ENCODE measurements at places on chromosomes 1 and 21.
A peak's percentile ranks its signal among the peaks of the same experiment; 100 is the strongest.

DNA sequence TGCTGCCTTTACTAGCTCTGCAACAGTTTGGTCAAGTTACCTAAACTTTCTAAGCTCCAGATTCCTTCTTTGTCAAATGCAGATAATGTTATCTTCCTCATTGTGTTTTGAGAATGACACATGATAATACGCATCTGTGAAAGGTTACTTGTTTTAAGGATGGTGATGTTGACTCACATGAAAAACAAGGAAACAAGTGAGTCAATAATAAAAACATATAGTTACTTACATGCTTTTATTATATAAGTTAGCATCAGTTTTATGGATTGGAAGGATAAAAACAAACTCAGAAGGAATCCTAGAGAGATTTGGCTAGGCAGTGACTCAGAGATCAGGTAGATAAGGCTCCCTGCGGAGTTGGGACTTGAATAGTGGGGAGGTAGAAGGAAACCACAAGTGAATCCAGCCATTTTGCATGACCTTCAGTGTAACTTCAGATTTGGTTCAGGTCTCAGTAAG, 144.6 kb downstream of the LMO4 start:
- no peak for DNase-seq

GRCh38 chr1:115052454-115053083, 22.9 kb downstream of the TSHB start:
- no peak for DNase-seq

DNA sequence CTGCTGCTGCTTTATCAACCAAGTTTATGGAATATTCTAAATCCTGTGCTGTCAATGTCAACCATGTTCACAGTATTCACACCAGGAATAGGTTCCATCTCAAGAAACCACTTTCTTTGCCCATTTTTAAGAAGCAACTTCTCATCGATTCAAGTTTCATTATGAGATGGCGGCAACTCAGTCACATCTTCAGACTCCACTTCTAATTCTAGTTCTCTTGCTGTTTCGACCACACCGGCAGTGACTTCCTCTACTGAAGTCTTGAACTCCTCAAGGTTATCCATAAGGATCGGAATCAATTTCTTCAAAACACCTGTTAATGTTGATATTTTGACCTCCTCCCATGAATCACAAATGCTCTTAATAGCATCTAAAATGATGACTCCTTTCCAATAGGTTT, 39.7 kb upstream of the IFNLR1 start:
- DNase-seq, result no peak

DNA sequence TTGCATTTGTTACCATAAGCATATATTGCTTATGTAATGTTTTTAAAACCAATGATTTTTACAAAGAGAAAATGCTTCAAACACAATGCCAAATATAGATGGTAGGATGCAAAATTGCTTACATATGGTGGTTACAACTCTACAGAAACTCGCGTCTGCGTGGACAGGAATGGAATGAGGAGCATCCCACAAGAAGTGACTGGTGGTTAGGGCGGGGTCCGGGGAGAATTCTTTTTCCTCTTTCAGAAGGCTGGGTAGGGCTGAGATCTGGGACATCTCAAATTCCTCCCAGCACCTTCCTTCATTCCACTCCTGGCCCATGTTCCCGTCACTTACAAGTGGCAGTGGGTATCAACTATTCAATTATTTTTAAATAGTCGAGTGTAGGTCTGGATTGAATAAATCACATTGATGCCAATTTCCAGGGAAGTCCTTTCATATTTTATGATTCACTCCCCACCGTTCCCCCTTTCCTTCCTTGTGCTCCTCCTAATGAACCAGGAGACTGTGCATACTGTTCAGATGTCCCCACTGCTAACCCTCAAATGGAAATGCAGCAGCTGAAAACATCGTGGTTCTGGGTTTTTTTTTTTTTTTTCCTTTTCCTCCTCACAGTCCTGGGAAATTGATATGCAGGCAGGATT, 174.5 kb upstream of the POU3F1 start:
- DNase-seq, result no peak

DNA sequence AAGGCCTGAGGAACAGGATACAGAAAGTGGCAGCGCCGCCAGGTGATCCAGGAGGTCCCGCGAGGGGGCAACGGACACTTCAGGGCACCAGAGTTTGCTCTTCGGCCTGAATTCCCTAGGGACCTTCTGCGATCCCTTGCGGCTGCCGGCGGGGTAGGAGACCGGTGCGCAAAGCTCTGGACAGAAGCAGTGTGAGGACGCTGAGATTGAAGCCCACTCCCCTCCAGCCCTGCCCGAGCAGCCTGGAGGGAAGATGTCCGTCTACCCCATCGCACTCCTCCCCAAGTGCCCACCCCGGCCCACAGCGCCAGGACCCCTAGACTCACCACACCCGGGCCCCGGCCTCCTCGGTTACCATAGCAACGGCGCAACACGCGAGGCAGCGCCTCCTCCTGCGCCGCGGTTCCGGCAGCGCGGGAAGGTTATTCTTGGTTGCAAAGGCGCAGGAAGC, at the start of gene ANKRD45:
ANKRD45 (minus strand) TSS at position 361 of the 451 bp plus-strand sequence. CDS start 10,433 bp downstream, outside the sequence.
- DNase-seq, result no peak

- no peak for DNase-seq
Measured at GRCh38 chr1:16293538-16293937, 56.6 kb upstream of the CPLANE2 start.

DNA sequence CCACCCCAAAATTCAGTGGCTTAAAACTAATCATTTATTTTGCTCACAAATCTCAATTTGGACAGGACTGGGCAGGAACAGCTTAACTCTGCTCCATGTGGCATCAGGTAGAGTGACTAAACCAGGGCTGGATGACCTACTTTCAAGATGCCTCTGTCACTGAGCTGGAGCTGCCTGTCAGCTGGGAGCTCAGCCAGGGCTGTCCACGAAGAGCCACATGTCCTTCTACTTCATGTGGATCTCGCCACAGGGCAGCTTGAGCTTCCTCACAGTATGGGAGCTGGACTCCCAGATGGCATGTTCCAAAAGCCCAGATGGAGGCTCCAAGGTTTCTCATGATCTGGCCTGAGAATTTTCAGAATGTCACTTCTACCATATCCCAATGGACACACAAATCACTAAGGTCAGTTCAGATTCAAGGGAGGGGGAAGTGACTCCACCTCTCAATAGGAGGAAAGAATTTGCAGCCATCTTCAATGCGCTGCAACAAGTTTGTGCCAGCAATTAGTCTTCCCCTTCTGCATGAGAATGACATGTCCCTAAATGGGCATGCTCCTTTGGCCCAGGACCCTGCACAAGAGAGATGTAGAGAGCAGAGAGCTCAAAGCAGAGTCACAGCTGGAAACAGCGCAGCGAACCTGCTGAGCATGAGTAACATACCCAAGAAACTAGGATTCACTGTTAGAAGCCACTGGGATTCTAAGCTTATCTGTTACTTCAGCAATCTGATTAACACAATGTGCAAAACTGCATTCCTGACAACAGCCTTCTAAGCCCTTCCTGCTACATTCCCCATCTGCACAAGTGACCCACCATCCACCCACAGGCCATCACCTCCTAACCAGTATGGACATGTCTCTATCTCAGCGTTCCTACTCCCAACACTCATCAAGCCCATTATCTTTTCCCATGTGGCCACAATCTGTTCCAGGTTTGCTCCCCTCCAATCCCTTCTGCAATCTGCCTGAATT, 17.0 kb downstream of the HLCS start:
- DNase-seq, result no peak

DNA sequence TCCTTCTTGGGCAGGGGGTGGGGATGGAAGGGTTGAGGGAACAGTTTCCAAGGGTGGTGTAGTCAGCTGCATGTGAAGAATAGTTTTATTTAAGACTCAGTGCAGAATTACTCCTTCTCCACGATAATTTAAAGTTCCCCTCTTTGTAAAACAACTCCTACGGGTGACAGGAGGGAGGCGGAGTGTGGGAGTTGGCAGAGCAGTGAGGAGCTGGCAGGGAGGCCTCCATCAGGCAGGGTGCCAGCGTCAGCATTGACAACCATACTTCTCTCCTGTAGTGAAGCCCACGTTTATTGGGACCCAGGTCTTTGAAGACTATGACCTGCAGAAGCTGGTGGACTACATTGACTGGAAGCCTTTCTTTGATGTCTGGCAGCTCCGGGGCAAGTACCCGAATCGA, 93.8 kb downstream of the MTR start:
- DNase-seq, result no peak

GRCh38 chr1:26744075-26744959, 43.4 kb upstream of the PIGV start:
- DNase-seq, result peak; percentile 91

- DNase-seq, result no peak
Measured at GRCh38 chr1:88873737-88874349, 17.5 kb downstream of the GTF2B start.

- DNase-seq, result no peak
Measured at GRCh38 chr21:43717166-43717853, 1.6 kb upstream of the PDXK start.

DNA sequence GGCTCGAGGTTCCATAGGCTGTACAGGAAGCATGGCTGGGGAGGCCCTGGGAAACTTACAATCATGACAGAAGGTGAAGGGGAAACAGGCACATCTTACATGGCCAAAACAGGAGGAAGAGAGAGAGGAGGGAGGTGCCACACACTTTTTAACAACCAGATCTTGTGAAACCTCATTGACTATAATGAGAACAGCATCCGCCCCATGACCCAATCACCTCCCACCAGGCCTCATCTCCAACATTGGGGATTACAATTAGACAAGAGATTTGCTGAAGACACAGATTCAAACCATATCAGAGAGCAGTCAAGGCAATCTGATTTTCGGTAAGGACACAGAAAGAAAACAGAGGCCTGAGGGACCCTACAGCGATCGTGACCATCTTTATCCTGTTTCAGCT, 41.7 kb downstream of the TNFRSF9 start:
- DNase-seq, result no peak

DNA sequence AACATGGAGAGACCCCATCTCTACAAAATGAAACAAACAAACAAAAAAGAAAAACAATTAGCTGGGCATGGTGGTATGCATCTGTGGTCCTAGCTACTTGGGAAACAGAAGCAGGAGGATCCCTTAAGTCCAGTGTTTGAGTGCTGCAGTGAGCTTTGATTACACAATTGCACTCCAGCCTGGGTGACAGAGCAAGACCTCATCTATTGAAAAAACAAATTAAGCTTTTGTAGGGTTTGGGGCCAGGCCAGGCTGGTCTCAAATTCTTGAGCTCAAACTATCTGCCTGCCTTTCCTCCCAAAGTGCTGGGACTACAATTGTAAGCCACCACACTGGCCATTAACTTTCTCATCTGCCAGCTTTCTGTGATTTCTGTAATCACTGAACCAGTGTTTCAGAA, 27.2 kb downstream of the NIPAL3 start:
- no peak for DNase-seq

DNA sequence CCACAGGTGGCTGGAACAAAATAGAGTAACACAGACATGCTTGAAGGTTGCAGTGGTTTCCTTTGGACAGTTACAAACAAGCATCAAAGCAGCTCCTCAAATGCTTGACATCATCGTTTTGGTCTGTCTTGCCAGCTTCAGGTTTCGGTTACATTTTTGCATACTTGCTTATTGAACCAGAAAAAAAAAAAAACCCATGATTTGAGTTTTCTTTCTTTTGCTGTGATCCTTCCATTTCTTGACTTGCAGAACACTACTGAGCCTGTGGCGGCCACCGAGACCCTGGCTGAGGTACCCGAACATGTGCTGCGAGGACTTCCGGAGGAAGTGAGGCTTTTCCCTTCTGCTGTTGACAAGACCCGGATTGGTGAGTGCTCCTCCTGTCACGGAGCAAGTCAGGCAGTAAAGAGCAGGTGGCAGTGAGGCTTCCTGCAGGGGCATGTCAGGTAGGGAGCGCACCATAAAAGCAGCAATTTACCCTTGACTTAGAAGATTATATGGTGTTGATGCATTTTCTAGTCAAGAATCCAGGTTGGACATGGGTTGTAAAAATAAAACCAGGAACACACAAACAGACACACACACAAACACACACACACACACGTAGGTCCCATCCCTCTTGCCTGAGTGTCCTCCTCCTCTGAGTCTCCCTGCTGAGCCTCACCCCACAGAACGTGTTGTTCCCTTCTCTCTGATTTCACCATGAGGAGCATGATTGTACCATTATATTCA, 30.9 kb downstream of the PRDM2 start:
- DNase-seq, result peak; percentile 81

GRCh38 chr21:43874085-43874805, 9.2 kb downstream of the AGPAT3 start:
- peak; percentile 61 for DNase-seq

DNA sequence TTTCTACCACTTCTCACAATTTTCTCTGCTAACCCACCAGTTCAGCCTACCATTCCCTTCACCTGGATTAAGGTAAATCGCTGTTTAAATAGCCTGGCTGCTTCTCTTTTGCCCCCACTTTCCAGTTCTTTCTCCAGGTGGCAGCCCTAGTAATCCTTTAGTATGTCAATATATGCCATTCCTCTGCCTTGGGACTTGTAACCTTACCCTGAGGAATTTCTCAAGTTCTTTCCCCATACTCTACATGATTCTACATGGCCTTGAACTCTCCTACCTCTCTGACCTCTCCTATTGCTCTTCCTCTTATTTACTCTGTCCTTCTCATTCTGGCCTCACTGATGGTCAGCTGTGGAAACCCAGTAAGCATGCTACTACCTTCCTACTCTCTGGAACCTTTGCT, 546.0 kb downstream of the PLA2G4A start:
- no peak for DNase-seq

GRCh38 chr1:180358649-180359048, 128.6 kb downstream of the LHX4 start:
- DNase-seq, result no peak

GRCh38 chr21:34915364-34915841, 133.7 kb downstream of the RUNX1 start:
- no peak for DNase-seq

GRCh38 chr1:160629286-160630210, 17.3 kb downstream of the SLAMF1 start:
- no peak for DNase-seq

DNA sequence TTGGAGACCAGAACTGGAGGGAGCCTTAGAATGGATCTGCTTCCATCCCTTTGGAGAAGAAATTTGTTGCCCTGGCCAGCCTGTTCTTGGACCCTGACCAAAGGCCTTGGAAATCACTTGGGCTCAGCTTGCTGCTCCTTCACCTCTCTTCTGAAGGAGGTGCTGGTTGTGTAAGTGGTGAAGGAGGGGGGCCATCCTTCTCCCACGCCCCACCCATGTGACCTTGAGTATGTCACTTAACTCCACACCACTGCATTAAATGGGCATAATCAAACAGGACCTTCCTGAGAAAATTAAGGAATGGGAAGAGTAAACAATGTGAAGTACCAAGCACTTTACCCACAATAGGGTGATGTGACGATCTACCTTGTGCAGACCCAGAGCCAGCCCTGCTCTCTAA, 68.3 kb upstream of the GJB5 start:
- DNase-seq, result no peak

GRCh38 chr21:34962136-34962535, 87.0 kb downstream of the RUNX1 start:
- no peak for DNase-seq

DNA sequence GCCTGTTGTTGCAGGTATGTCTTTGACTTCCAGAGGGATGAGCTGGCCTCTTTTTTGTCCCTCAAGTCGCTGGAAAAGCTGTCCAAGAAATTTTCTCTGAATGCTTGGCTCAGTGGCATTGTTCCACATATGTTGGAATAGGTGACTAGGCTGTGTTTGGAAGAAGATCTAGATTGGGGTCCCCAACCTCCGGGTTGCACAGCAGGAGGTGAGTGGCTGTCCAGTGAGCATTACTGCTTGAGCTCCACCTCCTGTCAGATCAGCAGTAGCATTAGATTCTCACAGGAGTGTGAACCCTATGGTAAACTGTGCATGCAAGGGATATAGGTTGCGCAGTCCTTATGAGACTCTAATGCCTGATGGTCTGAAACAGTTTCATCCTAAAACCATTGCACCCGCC, 18.1 kb downstream of the BACH1 start:
- no peak for DNase-seq
